NCI-H2029 (cell line): ENCODE measurements at places on chromosomes 11 and 22.

GRCh38 chr11:103031834-103032233, 60.1 kb downstream of the DCUN1D5 start:
- no peak for DNase-seq

- peak; percentile 18 for DNase-seq
These were observed 3.5 kb downstream of the C11orf91 start for GRCh38 chr11:33696931-33697638.

GRCh38 chr11:131670876-131671275, 300.5 kb downstream of the NTM start:
- DNase-seq = no peak

- DNase-seq = no peak
These were observed 7.2 kb upstream of the CARD10 start for GRCh38 chr22:37526376-37526775.

DNA sequence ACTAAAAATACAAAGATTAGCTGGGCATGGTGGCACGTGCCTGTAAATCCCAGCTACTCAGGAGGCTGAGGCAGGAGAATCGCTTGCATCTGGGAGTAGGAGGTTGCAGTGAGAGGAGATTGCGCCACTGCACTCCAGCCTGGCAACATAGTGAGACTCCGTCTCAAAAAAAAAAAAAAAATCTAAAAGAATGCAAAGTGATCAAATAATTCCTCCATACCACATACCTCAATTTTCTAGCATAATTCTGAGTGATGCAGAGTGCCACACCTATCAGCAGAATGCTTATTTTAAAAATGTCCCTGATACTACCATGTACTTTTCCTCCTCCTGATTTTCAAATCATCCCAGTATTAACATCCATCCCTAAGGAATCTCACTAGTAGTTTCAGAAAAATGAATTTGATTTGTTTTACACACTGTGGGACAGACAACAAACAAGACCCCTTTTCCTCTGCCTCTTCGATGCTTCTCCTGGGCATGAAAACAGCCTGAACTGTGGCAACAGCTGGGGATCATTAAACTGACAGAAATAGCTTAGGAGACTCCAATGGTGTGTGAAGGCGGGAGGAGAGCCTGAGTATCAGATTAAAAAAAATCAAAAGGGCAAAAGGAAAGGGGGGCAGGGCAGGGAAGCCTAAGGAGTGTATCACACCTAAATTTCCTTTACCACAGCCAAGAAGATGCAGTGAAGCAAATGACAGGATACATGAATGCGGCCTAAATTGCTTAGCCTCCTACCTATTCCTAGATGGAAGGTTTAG, 114.7 kb downstream of the SGSM3 start:
- no peak for DNase-seq

DNA sequence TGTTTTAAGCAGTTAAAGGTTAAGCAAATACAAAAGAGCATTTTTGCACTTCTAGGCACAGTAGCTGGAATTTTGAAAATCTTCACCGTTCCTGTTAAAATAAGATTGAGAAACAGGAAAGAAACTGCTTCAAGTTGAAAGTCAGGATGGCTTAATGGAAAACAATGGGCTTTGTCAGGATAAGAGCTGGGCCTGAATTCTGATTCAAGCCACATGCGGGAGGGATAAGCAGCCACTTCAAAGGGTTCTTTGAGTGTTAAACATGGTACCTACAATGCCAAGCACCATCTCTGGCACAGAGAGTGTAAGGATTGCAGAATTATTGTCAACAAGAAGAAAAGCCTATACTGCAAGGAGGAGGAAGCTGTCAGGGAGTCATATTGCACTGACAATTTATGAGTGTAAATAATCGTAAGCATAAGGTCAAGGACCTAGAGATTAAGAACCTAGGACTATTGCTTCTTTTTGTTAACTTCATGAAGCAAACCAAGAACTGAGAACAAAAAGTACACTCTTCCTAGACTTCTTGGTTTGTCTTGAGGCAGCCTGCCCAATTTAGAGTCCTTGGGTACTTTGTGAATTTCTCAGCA, 32.5 kb downstream of the MPPED2 start:
- no peak for DNase-seq

GRCh38 chr11:9580894-9581293, 7.4 kb downstream of the WEE1 start:
- DNase-seq = no peak

- DNase-seq = no peak
These were observed 817 bp downstream of the ARL2 start for GRCh38 chr11:65014726-65015227.

DNA sequence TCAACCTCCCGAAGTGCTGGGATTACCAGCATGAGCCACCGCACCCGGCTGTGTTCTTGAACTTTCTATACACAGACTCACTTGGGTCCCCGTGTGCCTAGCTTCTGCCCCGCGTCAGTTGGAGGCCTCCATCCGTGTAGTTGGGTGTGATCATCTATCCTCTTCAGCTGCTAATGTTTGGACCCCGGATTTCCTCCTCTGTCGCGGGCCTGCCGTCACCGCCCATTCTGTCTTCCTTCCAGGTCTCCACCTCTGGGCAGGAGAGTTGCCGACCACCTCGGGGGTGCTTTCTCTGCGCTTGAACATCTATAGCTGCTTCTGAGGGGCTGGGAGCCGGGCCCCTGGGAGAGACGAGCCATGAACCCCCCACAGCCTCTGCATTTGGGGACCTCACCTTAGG, 5.5 kb downstream of the CDC42EP1 start:
- no peak for DNase-seq

- no peak for DNase-seq
These were observed 2.0 kb downstream of the ZNHIT2 start for GRCh38 chr11:65115361-65116082.

DNA sequence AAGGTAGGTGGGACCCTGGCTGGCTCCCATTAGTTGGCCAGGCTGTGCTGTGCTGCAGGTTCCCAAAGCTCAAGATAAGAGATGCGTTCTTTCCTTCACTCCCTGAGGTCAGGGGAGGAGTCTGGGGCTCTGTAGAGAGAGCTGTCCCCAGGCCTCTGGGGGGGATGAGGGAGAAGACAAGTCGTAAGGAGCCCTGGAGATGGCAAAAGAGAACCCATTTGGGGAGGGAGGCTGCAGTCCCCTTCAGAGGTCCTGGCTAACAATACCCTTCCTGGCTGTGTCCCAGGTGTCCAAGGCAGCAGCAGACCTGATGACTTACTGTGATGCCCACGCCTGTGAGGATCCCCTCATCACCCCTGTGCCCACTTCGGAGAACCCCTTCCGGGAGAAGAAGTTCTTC, 916 bp downstream of the GNG3 start:
- no peak for DNase-seq

GRCh38 chr22:28903080-28903479, 19.7 kb downstream of the ZNRF3 start:
- DNase-seq = no peak

- DNase-seq = no peak
These were observed 91.3 kb downstream of the CDKN1C start for GRCh38 chr11:2794046-2794967.

GRCh38 chr11:77151804-77152509, 23.9 kb downstream of the MYO7A start:
- DNase-seq = no peak

GRCh38 chr11:82986446-82986845, 84.9 kb downstream of the DDIAS start:
- no peak for DNase-seq

DNA sequence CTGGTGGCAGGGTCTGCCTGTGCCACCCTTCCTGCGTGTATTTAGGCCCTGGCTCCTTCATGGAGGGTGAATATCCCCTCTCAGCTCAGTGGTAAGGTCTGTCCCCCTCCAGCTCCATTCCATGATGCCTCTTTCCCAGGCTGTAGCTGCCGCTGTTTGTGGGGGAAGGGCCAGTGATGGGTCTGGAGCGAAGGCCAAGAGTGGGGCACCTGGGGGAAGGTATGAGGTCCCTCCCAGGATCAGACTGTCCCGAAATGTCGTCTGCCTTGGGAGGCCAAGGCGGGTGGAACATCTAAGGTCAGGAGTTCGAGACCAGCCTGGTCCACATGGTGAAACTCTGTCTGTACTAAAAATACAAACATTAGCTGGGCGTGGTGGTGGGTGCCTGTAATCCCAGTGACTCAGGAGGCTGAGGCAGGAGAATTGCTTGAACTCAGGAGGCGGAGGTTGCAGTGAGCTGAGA, 1.1 kb downstream of the CD151 start:
- DNase-seq = no peak

- DNase-seq = no peak
These were observed 8.7 kb downstream of the DPP3 start for GRCh38 chr11:66488957-66489356.

- DNase-seq = no peak
These were observed 370.7 kb downstream of the MIAT start for GRCh38 chr22:27028093-27028492.

- DNase-seq = no peak
These were observed 13.4 kb downstream of the CPT1A start for GRCh38 chr11:68828155-68828931.

GRCh38 chr11:110508786-110509185, 79.0 kb downstream of the FDX1 start:
- DNase-seq = no peak

GRCh38 chr11:6196396-6196795, 2.6 kb upstream of the OR52W1 start:
- DNase-seq = no peak

DNA sequence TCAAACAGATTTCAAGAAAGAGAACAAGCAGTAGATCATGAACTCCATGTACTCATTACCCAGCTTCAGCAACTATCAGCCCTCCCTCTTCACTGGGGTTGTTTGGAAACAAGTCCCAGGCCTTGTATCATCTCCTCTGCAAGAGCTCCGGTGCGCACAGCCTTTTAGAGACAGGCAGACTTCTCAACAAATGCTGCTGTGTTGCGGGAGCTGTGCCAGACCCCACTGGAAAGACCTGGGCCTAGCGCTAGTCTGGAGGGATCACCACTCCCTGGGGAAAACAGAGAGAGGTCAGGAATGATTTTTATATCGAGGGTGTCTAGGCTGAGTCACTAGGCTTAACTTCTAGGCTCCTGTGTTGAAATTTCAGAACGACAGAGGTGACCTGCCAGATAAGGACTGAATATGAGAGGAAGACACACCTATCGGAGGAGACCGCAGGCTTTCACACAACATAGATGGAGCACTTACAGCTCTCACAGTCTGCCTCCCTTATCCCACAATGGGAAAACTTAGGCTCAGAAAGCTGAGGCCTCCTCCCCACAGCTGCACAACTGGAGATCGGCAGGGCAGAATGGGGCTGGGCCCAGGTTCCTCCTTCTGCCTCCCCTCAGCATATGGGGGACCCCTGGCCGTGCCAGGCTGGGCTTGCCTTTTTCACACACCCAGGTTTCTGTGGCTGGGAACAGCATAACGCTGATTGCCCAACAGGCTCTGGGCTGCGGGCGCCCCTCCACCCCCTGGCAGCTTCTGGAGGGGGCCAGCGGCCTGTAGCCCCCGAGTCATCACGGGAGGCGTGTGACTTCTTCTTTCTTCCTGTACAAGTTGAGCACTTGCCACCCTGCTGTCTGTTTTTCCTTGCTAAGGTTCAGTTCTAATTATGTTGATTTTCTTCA, 86.0 kb downstream of the PKNOX2 start:
- no peak for DNase-seq

DNA sequence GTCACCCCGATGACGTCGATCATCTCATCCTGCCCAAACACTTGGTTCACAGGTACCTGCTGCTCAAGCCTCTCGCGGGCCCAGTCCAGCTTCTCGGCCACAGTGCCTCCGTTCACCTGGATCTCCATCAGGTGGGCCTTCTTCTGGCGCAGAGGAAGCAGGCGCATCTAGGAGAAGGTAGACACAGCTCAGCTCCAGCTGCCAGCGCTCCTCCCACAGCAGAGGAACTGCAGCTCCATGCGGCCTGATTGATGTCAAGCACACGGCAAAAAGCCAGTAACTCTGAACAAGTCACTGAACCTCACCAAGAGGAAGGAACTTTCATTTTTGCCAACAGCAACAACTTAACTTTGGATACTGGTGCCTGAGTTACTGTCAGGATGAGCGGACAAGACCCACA, 4.0 kb downstream of the RPL3 start:
- no peak for DNase-seq

GRCh38 chr11:24470431-24470830, 26.4 kb upstream of the LUZP2 start:
- no peak for DNase-seq

- DNase-seq = peak; percentile 16
These were observed 5.7 kb downstream of the ZFTA start for GRCh38 chr11:63762654-63763495.

GRCh38 chr22:49093192-49093880, 734.3 kb downstream of the BRD1 start:
- DNase-seq = no peak

DNA sequence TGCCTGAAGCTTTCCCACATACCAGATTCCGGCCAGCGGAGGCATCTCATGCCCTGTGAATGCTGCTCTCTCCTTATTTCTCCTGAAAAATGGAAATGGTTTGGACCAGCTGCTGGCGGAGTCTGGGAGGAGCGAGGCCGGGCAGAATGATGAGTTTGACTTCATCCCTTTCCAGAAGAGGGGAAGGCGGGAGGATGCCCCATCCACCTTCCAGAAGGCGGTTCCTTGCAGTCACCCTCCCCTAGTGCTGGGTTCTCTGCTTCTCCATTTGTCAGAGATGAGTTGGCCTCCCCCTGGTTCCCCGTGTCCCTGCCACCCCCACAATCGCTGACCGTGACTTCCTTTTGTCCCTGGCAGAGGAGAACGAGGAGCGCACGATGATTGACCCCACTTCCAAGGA, 75.6 kb downstream of the PARVB start:
- no peak for DNase-seq

DNA sequence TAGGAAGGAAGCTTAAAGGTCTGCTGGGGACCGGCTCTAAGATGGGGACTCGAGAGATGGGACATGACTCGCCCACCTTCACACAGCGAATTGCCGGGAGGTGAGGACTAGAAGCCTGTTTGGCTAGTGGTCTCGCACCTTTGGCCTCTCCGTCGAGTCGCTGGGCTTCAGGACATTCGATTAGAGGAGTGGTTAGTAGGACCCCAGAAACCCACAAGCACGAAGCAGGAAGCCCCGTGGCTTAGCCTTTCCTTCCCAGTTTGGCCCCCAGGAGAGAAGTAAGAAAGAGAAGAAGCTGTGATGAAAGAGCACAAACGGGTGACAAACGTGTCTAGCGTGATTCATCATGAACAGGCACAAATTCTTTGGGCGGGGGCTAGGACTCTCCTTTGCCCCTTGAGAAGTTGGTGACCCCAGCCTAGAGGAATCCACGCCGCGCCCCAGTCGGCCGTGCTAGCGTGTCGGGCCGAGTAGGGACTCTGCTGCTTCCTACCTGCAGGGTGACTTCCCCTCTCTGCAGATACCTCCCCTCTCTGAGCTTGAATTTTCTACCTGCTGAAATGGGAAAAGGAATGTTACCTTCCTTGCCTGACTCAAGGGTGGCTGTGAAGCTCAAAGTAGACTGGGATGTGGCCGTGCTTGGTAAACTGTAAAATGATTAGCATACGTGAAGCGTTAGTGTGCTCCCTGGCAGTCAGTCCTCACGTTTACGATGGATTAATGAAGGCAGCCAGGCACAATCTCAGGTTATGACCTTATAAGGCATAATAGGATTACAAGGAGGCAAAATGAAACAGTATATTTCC, 1.1 kb upstream of the ADM start:
- DNase-seq = peak; percentile 58

GRCh38 chr22:48647606-48648515, 1179.8 kb downstream of the BRD1 start:
- no peak for DNase-seq
